ENCODE measurements at places on chromosomes 16 and 17. TPM values are rescaled to one million over a fixed set of nuclear protein-coding genes. Genes with fewer than 3 reads are reported as not detected.

Gene SRCIN1
- under 0.01 TPM for total RNA-seq

Gene TBC1D3G
- total RNA-seq: not detected

Gene NUTF2
- total RNA-seq: 258 TPM

Gene KRT20
- not detected for total RNA-seq

Gene CD300H
- not detected for total RNA-seq

Gene CD79B
- 0.33 TPM for total RNA-seq
